Foreskin keratinocyte (primary cell): ENCODE measurements at places on chromosomes 4 and X. TPM values are rescaled to one million over a fixed set of nuclear protein-coding genes. Genes with fewer than 3 reads are reported as not detected.

The CLNK gene
- polyA plus RNA-seq = not detected in 2 replicates

The SSX5 gene
- polyA plus RNA-seq = not detected in 2 replicates

The RPGR gene
- 2.2 and 2.4 TPM in 2 replicates for polyA plus RNA-seq

The ODAM gene
- polyA plus RNA-seq = not detected in 2 replicates

The PLS3 gene
- polyA plus RNA-seq = 116 and 129 TPM in 2 replicates

The NLRP2B gene
- polyA plus RNA-seq = not detected in 2 replicates

The NKX6-1 gene
- not detected in 2 replicates for polyA plus RNA-seq

The SHOX gene
- polyA plus RNA-seq = not detected in 2 replicates

The ITM2A gene
- polyA plus RNA-seq = 5.7 and 10.3 TPM in 2 replicates

The CPZ gene
- polyA plus RNA-seq = not detected in 2 replicates

The ZCCHC18 gene
- polyA plus RNA-seq = 0.02 and 0.08 TPM in 2 replicates

The SPANXB1 gene
- polyA plus RNA-seq = not detected in 2 replicates

The PALLD gene
- polyA plus RNA-seq = 58.4 and 88.0 TPM in 2 replicates

DNA sequence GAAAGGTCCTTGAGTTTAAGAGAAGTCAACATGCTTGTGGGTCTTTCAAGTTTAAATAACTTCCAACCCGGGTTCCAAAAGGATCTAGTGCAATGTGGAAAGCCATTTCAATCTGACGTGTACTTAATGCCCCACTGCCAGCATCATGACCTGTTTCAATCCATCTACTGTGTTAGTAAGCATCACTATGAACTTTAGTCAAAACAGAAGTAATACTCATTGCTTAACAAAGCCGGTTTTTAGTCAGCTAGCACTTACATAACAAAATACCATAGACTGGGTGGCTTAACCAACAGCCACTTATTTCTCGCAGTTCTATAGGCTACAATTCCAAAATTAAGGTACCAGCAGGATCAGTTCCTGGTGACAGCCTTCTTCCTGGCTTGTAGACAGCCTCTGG, 677.5 kb downstream of the DMD start:
- DNase-seq = no peak

- DNase-seq = no peak
Measured at GRCh38 chr4:18480342-18480741, 458.8 kb upstream of the LCORL start.

DNA sequence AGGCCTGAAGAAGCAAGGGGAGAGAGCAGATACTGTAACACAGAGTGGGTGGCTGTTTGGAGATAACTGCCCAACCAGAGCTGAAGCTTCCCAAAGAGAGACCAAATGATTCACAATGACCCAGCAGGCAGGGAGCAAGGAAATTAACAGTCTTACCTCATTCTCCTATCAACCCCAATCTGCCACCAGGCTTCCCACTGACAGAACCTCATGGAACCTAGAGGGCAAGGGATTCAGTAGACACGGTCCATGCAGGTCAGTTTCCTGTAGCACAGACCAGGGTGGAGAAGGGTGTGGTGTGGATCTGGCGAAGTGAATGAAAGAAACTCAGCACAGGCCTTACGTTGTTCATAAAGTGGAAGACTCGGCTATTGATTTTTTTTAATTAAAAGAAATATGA, 60.7 kb upstream of the ALB start:
- DNase-seq = no peak

GRCh38 chr4:137300776-137301175, 231.5 kb downstream of the PCDH18 start:
- peak; percentile 11 for DNase-seq

- peak; percentile 18 for DNase-seq
Measured at GRCh38 chr4:145937971-145938611, 532 bp downstream of the ZNF827 start.

- DNase-seq = no peak
Measured at GRCh38 chr4:8399298-8399697, 41.2 kb downstream of the ACOX3 start.

- DNase-seq = no peak
Measured at GRCh38 chrX:102985192-102985591, 48.1 kb downstream of the RAB40AL start.

- DNase-seq = no peak
Measured at GRCh38 chrX:130014356-130014755, 31.9 kb downstream of the BCORL1 start.

DNA sequence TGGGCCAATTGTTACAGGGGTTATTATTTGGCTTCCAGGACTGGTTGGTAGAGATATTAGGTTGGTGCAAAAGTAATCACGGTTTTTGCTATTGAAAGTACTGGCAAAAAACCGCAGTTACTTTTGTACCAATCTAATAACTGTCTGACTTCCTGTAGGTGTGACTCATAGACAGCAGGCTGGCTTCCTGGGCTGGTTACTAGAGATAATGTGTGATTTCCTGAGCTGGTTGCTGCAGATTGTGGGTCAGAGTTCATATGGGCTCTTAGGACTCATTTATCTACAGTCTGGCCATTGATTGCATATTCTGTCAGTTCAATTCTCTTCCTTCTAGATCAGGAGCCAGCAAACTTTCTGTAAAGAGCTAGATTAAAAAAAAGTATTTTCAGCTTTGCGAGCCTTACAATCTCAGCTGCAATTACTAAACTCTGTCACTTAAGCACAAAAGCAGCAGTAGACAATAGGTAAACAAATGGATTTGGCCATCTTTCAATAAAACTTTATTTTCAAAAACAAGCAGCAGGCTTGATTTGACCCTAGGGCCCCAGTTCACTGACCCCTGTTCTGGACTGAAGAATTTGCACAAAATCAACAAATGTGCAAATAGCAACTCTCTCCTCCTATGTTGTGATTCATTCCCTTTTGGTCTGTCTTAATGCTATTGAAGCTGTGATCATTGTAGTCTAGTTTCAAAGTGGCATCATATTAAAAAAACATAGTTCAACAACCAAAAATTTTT, 50.8 kb upstream of the BOD1L1 start:
- DNase-seq = peak; percentile 9

GRCh38 chrX:103730147-103730795, 19.6 kb downstream of the TMEM31 start:
- DNase-seq = no peak

- DNase-seq = peak; percentile 17
Measured at GRCh38 chrX:16658284-16658683, 8.3 kb downstream of the S100G start.

- peak; percentile 50 for DNase-seq
Measured at GRCh38 chr4:107719207-107719921, 670 bp downstream of the PAPSS1 start.

- DNase-seq = no peak
Measured at GRCh38 chr4:76401654-76402053, 19.3 kb downstream of the CCDC158 start.

DNA sequence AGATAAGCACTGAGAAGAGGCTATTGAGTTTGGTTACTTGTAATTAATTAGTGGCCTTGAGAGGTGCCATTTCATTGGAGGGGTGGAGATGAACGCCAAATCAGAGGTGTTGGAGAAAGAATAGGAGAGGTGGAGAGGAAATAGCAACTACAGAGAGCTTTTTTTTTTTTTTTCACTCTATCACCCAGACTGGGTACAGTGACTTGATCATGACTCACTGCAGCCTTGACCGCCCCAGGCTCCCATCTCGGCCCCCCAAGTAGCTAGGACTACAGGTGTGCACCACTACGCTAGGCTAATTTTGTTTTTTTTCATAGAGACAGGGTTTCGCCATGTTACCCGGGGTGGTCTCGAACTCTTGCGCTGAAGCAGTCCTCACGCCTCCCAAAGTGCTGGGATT, 5.2 kb downstream of the NHS start:
- no peak for DNase-seq

GRCh38 chr4:109730619-109731545, 1.0 kb upstream of the PLA2G12A start:
- no peak for DNase-seq

- no peak for DNase-seq
Measured at GRCh38 chr4:90946945-90947344, 819.8 kb downstream of the CCSER1 start.

DNA sequence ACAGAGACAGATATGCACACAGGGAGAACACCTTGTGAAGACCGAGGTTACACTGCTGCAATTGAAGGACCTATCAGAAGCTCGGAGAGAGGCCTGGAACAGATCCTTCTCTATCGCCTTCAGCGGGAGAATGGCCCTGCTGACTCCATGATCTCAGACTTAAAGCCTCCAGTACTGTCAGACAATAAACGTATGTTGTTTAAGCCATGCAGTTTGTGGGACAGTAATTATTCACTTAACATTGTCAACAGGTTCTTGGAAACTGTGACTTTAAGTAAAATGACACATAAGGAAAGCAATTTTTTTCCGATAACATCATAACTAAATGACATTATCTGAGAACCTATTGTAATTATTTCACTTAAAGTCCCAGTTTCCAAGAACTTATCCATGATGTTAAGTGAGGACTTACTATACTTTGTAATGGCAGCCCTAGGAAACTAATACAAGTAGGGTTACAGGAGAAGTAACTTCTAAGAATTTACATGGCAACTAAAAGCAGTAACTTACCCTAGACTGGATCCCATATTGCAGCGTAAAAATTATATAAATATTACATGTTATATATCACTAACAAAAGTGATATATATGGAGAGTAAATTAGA, 180.8 kb upstream of the MAB21L2 start:
- DNase-seq = no peak

DNA sequence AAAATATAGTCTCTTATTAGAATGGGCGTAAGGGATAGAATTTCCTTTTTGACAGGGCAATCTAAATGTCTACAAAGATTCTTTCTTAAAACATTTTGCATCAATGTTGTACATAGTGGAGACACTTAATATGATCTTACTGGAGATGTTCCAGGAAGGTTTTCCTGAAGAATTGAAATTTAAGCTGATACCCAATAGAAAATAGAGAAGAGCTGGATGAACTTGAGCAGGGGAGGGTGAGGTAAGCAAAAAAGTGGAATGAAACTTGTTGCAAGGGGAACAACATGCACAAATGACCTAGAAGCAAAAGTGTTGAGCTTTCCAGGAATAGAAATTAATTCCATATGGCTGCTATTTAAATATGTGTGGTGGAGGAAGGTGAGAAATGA, 19.7 kb downstream of the SLAIN2 start:
- no peak for DNase-seq

DNA sequence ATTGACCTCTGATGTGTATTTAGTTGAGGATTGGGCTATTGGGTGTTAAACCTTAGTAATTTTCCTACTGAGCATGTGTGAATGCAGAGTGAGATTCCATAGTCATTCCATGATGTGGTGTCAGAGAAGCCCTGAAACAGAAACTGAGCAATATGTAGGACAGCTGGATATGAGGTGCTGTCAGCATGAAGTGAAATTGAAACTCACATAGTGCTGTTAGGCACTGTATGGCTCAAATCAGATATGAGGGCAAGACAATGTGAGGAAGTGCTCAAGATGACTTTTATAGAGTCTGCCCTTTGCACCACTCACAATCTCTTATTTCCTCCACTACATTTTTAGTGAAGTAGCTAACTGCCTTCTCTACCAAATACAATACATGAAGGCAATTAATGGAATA, 188.3 kb downstream of the SH3BGRL start:
- no peak for DNase-seq

DNA sequence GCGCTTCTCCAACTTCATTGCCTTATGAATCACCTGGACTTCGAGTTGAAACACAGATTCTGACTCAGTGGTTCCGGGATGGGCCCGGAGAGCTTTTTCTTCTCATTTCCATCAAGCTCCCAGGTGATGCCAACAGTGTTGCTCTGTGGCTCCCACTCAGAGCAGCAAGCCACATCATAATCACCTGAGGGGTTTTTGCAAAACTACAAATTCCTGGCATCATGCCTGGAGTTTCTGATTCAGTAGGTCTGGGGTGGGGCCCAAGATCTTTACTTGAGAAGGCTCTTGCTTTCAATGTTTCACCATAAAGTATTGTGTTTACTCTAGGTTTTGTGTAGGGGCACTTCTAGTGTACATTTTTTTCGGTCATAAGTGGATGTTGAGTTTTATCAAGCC, 7.0 kb downstream of the MTM1 start:
- DNase-seq = peak; percentile 95

- DNase-seq = no peak
Measured at GRCh38 chrX:153939573-153939972, 4.7 kb upstream of the NAA10 start.

GRCh38 chr4:38138363-38138762, 178.2 kb downstream of the PTTG2 start:
- DNase-seq = no peak

GRCh38 chrX:54043541-54044125, 640 bp downstream of the PHF8 start:
- DNase-seq = no peak

DNA sequence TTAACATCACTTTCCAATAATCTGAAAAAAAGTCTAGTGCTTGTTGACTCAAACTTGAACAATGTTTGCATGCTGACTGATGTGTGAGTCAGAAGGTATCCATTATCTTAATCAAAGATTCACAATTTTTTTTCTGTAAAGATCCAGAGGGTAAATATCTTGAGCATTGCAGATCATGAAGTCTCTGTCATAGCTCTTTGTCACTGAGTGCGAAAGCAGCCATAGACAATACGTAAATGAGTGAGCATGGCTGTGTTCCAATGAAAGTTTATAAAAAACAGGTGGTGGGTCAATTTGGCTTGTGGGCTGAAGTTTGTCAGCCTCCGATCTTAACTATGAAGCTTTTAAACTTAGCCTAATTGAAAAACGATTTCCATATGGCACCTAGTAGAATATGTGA, 37.7 kb downstream of the NHS start:
- peak; percentile 86 for DNase-seq

DNA sequence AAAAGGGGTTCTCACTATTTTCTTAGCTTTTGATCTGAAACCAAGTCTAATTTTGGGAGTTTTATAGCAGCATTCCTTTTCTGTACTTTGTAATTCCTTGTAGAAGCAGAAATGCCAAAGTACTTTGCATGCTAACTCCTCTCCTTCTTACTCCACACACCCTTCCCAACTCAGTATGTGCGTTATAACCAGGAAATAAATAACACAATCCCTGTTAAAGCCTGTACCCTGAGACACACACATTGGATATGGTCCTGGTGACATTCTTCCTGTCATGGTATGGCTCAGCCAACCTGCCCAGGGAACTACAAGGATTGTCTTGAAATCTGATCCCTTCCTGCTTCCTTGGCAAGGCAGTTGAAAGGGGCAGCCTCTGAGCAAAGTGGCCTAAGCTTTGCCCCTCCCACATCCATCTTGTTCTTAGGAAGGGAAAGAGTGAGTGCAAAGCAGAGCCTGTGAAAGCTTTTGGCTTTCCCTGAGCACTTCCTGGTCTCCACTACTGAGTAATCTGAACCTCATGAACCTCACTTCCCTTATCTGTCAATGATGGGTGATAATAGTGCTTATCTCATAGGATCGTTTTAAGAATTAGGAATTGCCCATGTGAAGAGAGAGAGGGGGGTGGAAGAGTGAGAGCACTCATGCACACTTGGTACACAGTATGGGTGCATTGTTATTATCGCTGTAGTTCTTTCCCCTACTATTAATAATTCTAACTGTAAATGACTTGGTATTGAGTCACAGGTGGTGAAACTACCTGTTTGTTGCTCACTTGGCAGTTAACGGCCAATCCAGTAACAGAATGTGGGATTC, 109.3 kb downstream of the AFF2 start:
- DNase-seq = no peak

DNA sequence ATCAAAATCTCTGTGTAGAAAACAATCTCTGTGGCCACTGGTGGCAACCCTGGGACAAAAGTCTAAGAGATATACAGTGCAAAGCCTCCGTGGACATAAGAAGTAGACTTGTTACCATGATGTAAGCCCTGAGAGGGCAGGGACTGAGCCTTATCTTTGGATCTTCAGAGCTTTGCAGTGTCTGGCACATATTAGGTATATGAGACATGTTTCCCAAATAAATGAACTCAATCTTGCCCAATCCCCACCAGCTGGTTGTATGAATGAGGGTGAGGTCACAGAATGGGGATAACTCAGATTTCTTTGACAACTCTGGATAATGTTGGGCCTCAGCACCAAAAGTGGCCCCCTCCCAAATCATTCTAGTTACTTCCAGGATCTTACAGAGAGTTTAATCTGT, 511.4 kb upstream of the DIPK2B start:
- DNase-seq = peak; percentile 71
